Naive B cell (primary cell): ENCODE measurements at places on chromosomes 6 and 20. TPM values are rescaled to one million over a fixed set of nuclear protein-coding genes. Genes with fewer than 3 reads are reported as not detected.

Gene OR2H1
- polyA plus RNA-seq: not detected

Gene MAP7
- 0.24 TPM for polyA plus RNA-seq

Gene NRSN1
- polyA plus RNA-seq: not detected

Gene NFKBIL1
- 8.3 TPM for polyA plus RNA-seq

Gene OXT
- polyA plus RNA-seq: 1.5 TPM

DNA sequence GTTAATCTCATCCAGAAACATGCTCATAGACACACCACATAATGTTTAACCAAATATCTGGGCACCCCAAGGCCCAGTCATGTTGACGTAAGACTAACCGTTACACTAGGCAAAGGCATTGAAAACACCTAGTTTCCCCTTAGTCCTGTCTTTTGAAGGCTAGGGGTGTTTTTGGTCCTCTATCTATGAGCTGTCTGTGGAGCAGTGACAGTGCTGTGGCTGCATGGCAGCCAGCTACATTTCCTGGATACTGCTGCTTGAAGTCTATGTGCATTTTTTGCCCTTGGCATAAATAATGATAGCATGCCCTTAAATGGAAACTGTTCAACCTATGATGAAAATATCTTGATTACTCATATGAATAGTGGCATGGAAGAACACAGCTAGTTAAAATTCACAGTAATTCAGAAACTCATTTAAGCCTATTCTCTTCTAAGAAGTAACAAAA, 18.6 kb downstream of the FARS2 start:
- no peak for DNase-seq

GRCh38 chr6:30768634-30769087, 24.3 kb upstream of the IER3 start:
- DNase-seq: no peak

DNA sequence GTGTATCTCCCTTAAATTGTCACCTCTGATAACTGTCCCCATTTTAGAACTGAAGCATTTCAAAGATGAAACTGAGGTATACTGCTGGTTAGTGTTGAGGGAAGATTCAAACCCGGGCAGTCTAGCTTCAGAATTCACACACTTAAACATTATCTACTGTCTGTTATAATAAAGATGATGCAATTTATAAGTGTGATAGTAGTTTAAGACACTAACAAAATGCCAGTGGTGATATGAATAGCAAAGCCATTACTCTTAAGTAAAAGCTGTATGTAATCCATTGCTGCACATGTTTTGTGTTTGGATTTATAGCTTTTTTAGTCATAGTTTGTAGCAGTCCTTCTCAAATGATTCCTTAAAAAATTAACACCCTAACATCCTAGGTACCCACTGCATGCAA, 19.8 kb downstream of the USP45 start:
- DNase-seq: no peak

DNA sequence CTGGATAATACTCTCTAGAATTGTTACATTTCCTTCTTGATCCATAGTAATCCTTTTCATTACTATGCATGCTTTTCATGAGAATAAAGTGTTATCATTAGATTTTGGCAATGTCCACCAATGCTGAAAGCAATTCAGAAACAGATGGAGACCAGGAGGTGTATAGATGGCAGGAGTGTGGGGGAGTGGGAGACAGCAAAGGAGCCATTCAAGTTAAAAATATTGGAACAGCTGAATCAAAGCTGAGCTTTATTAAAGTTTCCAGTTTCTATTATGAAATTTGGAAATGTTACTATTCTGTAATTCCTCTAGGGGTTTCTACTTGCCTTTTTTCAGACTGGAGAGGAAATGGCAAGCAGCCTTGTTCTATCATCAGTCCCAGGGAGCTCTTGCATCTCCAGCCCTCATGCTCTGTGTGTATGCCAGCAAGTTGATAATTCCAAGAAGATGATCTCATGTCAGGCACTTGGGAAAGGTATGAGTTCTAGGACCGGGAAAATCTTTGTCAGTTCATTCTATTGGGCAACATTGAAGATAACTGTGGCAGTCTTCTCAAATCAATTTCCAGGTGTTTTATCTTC, 228.0 kb downstream of the CD109 start:
- DNase-seq: no peak

DNA sequence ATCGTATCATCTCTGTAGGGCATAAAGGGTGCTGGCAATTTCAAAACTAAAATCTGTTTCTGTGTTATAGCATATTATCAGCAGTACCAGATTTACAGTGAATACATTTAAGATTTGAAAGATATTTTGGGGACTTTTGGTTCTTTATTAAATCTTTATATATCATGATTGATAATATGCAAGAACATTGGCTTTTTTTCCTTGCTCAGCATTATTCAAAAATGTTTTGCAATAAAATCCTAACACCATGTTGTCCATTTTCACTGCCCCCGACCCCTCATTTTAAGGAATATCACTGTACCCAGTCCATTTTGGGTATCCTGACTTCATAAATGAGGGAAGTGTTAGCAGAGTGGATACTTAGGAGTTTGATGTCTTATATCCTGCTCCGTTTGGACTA, 16.3 kb downstream of the FARS2 start:
- DNase-seq: no peak

GRCh38 chr20:10465135-10465534, 30.0 kb downstream of the SLX4IP start:
- no peak for DNase-seq

GRCh38 chr6:106102967-106103727, 17.0 kb downstream of the PRDM1 start:
- no peak for DNase-seq

DNA sequence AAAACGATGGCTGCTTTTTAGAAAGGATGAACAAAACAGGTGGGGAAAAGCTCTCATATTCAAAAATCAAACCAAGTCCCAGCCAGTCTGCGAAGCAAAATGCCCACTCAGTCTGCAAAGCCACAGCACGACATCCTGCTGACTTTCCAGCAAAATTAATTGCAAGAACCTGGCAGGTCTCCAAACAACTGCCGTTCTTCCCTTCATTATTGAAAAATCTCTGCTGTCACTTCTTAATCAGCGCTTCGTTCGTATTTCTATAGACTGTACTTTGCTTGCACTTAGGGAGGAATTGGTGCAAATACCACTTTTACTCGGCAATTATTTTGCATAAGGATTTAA, 222.4 kb downstream of the CBLN4 start:
- DNase-seq: no peak

DNA sequence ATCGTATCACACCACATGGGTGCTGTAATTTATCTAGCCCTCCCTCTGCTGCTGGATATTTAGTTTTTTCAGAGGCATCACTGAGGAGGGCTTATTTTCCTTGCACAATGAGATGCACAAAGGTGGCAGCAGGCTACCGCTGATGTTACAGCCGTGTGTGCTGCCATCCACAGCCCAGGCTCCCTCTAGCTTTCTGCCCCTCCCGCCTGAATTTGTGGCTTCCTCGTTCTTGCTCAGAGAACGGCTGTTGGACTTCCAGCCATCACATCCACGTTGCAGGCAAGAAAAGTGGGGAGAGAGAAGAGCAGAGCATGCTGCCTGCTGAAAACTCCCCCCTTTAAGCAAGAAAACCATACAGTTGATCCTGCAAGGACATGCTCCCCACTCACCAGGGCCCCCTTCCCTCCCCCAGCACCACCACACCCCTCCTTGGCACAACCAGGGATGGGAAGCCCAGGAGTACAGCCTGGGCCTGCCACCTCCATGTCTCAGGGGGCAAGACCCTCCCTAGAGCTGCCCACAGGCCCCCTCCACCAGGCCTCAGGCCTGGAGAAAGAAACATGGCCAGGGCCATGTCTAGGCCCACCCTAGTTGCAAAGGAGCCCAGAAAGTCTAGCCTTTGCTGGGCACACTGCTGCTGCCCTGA, 102.6 kb downstream of the MRPL14 start:
- DNase-seq: no peak

DNA sequence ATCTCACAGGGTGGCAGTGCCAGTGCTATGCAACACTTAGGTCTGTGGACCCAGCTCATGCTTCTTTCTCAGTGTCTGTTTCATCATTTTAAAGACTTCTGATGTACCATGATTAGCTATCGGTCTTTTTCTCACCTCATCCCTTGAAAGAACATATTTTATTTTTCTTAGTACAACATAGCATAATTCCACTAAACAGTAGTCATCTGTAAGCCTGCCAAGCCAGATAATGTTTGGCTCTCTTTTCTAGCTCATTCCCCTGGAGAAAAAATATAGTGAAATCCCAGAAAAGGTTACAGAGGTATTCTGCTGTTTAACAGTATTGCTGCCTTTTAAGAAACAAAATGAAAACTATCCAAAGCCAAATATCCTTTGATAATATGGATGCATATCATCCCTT, 177.0 kb upstream of the MMS22L start:
- DNase-seq: no peak

- no peak for DNase-seq
Observed at GRCh38 chr6:79246891-79247290, 12.4 kb upstream of the HMGN3 start.
